HCT116 (cell line): ENCODE measurements at places on chromosomes 12 and 14. TPM values are rescaled to one million over a fixed set of nuclear protein-coding genes. Genes with fewer than 3 reads are reported as not detected.

- no peak for DNase-seq
Observed at GRCh38 chr12:11542599-11542998, 106.9 kb upstream of the ETV6 start.

GRCh38 chr12:130498589-130499385, 161.1 kb downstream of the PIWIL1 start:
- DNase-seq, result no peak

- no peak for DNase-seq
Observed at GRCh38 chr12:71276541-71276940, 118.7 kb upstream of the TSPAN8 start.

GRCh38 chr14:99513183-99513694, 32.0 kb downstream of the CCNK start:
- DNase-seq, result no peak

GRCh38 chr12:32039347-32039746, 67.3 kb upstream of the BICD1 start:
- no peak for DNase-seq

DNA sequence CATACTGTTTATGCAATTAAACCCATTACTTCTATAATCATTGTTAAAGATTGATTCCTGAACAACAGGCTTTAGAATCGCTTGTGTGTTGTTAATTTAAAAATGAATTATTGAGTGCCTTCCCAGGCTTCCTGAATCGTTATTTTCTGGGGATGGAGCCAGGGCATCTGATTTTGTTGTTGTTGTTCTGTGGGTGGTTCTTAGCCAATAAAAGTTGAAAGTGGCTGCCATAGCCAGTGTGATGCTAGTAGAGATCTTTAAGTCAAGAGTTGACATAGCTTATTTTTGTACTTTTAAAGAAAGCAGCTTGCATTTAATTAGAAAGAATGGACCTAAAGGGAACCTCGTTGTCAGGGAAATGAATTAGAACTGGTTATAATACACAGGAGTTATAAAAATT, 6.4 kb downstream of the GOLGA5 start:
- no peak for DNase-seq

- no peak for DNase-seq
Observed at GRCh38 chr12:52644078-52644415, 8.0 kb downstream of the KRT2 start.

GRCh38 chr14:92253381-92253894, 69.5 kb upstream of the SLC24A4 start:
- DNase-seq, result no peak

DNA sequence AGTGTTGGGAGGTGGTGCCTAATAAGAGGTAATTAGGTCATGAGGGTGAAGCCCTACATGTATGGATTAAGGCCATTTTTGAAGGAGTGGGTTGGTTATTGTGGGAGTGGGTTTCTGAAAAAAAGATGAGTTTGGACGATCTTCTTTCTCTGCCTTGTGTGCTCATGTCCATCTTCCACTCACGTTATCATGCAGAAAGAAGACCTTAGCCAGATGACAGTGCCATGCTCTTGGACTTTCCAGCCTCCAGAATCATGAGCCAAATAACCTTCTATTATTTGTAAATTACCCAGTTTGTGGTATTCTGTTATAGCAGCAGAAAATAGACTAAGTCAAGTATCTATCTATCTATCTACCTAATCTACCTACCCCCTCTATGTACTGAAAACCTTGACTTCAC, 71.9 kb downstream of the SDR9C7 start:
- DNase-seq, result no peak

- DNase-seq, result no peak
Observed at GRCh38 chr12:104710940-104711689, 247.0 kb downstream of the SLC41A2 start.

GRCh38 chr14:99231161-99231849, 40.7 kb downstream of the BCL11B start:
- no peak for DNase-seq

DNA sequence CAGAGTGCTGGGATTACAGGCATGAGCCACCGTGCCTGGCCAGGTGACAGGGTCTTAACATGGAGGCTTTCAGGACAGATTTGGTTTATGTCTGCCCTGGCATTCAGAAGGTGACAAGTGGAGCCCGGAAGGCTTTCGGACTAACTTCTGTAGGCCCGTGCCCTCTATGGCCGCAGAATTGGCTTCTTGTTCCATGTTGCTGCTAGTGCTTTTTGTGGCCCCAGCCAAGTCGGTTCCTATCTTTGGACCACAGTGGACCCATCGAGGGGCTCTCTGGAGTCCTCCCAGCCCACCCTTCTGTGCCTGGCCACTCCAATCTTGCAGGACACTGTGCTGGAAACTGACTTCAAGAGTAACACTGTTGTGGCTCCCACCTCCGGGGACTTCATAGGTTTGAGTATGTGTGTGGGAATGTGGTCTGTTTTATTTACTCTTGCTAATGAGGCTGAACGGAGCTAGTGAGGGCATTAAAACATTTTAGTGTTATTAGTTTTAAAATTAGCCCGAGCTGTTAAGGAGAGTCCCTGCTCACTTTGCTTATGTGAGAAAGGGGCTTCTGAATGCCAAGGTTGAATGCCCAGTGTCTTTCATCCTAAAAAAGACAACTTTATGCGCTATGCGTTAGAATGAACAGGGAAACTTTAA, 245.9 kb downstream of the CACNA1C start:
- no peak for DNase-seq

GRCh38 chr14:77542421-77543239, 44.0 kb upstream of the ISM2 start:
- no peak for DNase-seq

GRCh38 chr12:121857322-121858246, 1.1 kb downstream of the HPD start:
- DNase-seq, result no peak

- DNase-seq, result no peak
Observed at GRCh38 chr14:91125271-91125660, 11.4 kb downstream of the DGLUCY start.

DNA sequence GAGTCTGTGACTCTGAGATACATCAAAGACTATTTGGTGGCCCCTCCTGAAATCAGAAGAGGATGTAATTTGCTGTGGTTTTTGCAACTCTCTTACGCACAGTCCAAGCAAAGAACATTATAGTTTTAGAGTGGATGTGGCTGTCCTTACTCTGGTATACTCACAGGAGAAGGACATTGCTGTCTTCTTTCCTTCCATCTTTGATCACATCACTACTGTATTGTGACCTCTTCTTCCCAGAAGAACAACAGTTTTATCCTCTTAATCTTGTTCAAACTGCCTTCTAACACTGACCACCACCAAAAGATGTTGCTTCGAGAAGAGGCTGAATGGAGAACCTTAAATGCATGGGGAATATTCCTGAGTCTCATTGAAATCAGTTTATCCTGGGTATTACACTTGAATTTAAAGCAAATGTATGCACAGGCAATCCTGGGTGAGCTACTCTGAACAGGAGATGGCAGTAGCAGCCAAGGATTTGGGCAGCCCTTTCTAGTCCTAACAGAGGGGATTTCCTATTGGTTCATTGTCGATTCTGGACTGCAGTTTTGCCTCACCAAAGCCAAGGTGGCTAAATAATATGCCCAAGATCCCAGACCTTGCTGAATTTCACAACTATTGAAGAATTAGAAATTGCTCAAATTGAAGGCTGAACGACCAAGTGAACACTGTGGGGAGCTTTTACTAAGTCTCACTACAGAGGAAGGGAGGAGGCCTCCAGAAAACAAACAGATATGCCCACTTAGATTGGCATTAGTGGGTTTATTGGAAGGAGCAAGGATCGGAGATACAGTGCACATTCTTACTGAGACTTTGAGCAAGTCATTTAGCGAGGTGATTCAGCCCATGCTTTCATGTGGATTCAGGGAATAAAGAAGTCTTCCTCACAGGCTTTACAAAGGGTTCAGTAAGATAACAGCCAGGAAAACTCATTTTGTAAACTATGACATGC, 282.8 kb downstream of the PAWR start:
- peak; percentile 63 for DNase-seq

DNA sequence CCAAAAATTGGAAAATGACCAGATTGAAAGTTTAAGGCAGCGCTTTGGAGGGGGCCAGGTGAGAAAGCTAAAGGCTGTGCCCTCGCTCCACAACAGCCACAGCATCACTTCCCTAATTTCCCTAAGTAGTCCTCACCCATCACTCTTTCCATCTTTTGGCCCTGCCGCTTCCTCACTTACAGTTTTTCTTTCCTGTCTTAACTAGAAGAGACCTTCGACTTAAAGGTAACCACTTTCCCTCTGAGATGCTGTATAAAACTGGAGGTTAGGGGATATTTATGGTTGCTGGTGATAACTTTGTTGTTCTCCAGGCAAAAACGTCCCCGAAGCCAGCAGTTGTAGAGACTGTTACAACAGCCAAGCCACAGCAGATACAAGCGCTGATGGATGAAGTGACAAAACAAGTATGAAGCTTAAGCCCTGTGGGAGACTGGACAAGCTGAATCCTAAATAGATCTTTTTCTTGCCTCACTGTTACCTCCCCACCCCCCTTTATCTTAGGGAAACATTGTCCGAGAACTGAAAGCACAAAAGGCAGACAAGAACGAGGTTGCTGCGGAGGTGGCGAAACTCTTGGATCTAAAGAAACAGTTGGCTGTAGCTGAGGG, 4.3 kb downstream of the DDIT3 start:
- no peak for DNase-seq

The HIF1A gene
- 113 TPM for total RNA-seq

The WBP11 gene
- 67.4 TPM for total RNA-seq

The OR11G2 gene
- total RNA-seq, result not detected

The CHGA gene
- total RNA-seq, result not detected

The ANHX gene
- not detected for total RNA-seq

The NFYB gene
- 22.4 TPM for total RNA-seq
